ENCODE measurements at places on chromosomes 2 and 18.

DNA sequence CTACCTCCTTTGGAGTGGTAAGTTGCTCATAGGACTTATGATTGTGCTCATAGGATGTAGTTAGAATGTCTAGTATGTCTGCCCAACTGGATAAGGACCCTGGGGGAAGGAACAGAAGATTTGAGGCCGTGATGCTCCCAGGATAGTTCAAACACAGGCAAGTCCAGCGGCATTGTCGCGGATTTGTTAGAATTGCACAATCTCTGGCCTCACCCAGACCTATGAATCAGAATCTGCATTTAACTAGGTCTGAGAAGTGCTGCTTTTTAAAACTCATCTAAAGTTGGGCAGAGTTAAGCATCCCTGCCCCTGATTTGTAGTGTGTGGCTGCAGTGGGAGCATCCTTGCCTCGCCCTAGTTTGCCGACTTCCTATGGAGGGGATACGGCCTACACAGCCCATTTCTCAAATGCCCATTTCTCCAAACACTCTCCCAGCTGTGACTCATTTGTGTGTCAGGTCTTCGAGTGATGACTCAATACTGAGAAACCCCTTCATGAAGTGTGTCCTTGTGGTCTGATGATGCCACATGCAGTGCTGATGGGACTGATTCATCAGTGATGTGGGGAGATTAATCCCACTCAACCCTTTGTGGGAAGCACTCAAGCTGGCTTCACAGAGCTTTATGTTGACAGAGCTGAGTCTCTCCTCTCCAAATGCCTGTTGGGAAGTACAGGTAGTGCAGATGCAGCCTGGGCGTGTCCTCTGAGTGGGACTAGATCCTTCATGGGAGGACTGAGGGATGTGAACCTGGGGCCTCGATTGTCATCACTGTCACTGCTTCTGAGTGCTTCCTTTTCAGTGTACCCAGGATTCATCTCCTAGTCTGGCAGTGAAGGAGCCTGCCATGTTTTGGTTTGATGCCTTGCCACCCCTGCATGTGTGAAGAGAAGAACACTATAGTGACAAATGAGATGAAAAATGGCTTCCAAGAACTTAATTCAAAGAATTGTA lies 18.7 kb downstream of the SMIM21 start:
- DNase-seq = peak; percentile 38

- DNase-seq = no peak
These were observed 49.4 kb downstream of the PELI1 start for GRCh38 chr2:64094663-64095382.

DNA sequence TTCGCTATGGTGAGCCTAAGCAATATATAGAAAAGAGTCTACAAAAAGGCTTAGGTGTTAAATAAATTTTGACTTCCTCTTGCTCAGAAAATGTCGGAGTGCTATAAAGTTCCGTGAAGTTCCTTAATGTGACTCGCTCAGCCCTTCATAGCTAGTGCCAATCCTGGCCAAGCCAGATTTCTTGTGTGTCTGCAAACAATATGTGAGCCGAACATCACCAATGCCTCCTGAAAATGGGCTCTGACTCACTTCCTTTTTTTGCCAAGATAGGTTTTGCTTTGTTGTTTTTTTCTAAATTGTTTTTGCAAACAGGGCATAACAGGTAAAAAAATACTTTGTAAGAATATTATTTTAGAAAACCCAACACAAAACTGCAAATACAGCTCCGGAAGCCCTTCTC lies 26.1 kb downstream of the CDC42EP3 start:
- no peak for DNase-seq

DNA sequence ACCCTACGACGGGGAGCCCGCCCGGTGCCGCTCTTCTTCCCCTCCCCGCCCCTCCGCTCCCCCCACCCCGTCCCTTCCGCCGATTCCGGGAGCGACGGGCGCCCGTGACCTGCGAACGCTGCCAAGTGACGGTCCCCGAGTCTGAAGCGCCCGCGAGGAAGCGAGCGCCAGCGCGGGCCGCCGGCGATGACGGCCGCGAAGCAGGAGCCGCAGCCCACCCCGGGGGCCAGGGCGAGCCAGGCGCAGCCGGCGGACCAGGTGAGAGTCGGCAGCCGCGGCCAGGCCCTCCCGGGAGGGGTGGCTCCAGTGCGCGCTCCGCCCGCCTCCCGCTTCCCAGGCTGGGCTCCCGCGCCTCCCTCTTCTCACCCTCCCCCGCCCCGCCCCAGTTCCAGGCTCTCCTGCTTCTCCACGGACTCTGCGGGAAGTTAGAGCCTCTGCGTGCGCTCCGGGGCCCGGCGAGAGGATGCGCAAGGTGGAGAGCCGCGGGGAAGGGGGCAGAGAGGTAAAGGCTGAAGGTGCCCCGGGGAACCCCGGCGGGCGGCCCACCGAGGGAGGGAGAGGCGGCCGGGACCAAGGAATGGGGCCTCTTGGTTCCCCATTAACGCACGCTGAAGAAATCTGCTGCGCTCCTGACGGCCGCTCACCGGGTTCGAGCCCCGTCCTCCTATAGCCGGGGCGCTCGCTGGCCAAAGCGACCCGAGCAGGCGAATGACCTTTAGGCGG lies 719.5 kb downstream of the DPP10 start:
- DNase-seq = no peak

DNA sequence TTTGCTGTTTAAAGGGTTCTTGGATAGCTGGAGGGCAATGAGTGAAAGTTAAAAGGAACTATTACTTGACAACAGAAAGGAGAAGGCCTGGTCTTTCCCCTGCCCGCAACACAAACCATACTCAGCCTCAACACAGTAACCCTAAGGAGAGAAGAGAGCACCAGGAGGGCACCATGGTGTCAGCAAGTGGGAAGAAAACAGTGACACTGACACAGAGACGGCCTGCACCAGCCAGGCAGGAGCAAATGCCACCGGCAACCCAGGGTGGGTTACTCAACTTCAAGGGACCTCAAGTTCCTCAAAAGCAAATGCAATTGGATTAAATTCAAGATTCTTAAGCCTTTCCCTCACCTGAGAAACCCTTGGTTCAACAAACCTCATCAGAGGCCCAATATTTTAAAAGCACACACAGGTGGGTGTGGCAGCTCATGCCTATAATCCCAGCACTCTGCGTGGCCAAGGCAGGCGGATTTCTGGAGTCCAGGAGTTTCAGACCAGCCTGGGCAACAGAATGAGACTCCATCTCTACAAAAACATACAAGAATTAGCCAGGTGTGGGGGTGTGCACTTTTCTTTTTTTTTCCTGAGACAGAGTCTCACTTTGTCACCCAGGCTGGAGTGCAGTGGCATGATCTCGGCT lies 52.3 kb downstream of the TFCP2L1 start:
- DNase-seq = no peak

DNA sequence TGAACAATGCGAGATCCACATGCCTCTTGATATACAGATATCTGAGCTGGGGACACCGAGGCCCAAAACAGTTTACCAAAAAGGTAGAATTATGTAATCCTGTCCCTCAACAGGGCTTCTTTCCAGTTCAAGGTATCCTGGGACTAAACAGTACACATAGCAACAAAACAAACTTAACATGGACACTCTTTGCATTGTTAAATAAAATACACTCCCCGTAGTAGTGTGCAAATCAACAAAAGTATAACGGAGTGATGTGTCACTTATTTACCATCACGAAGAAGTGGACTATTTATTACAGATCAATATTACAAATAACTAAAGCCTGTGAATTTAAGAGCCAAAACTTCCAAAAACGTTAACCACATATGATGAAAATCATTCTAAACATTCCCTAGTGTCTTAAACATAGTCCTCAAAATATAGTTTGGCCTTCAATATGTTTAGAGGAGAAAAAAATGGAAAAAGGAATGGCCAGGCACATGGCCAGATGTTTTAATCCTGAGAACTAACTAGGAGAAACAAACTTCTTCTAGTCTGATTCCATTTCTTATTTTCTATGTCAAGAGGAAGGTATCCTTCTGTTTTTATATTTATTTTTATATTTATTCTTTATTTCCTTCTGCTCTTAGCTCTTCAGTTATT lies 377.5 kb downstream of the OSR1 start:
- DNase-seq = no peak

- peak; percentile 4 for DNase-seq
These were observed 50.9 kb downstream of the MARCO start for GRCh38 chr2:118992740-118993391.

Measured in stimulated activated CD8-positive, alpha-beta memory T cell treated with anti-CD3 and anti-CD28 coated beads, Interleukin-15, amount 100 ng/mL, for 48 hours (primary cell).